Stimulated activated CD8-positive, alpha-beta memory T cell treated with anti-CD3 and anti-CD28 coated beads, Interleukin-12 subunit alpha, Interleukin-12 subunit beta, amount 100 ng/mL, for 4 hours (primary cell): ENCODE measurements at places on chromosomes 2 and 18.

- DNase-seq, result no peak
These were observed 84.8 kb upstream of the ITGA6 start for GRCh38 chr2:172342611-172343010.

DNA sequence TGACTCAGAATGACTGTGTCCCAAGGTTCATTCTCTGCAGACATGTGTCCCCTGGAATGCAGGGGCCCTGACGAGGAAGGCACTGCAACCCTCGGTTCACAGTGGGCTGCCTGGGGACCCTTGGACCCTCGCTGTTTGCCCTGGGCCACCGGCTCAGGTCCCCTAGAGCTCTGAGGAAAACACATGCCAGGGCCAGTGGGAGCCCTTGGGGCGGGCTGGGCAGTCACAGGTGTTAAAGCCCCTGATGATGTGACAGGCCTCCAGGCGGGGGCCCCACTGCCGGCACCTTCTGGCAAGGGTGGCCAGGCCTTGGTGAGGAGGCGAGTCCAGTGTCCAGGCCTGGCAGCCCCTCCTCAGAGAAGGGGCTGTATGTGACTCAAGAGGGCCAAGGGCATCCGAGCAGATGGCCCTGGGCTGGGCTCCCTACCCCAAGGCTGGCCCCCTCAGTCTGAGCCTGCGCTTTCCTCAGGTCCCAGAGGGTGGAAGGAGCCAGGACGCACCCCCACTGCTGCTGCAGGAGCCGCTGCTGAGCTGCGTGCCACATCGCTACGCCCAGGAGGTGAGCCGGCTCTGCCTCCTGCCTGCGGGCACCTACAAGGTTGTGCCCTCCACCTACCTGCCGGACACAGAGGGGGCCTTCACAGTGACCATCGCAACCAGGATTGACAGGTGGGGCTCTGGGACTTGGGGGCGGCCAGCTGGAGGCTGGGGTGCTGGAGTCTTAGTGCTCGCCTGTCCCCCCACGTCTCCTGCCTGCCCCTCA lies 11.1 kb downstream of the CAPN10 start:
- no peak for DNase-seq

DNA sequence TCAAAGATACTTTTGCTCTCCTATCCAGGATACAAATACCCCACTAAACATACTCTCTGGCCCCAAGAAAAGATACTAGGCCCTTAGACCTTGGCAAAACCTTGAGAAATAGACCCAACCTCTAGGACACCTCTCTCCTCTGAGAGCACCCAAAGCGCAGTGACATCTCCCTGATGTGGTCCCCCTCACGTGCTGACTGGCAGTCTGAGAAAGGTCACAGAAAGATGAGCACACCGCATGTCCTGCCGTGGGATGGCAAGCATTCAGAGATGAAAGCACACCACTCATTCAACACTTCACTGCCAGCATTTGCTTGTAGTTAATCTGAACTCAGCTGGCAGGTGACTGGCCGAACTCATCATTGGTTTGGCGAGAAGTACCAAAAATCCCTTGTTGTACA lies 6.1 kb upstream of the TBC1D8 start:
- no peak for DNase-seq

DNA sequence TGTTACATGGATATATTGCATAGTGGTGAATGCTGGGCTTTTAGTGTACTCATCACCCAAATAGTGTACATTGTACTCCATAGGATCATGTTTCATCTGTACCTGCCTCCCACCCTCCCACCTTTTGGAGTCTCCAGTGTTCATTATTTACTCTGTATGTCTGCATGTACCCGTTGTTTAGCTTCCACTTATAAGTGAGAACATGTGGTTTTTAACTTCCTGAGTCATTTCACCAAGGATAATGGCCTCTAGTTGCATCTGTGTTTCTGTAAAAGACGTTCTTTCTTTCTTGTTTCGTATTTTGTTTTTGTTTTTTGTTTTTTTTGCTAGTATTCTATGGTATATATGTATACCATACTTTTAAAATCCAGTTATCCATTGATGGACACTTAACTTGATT lies 107.5 kb downstream of the MSTN start:
- no peak for DNase-seq

DNA sequence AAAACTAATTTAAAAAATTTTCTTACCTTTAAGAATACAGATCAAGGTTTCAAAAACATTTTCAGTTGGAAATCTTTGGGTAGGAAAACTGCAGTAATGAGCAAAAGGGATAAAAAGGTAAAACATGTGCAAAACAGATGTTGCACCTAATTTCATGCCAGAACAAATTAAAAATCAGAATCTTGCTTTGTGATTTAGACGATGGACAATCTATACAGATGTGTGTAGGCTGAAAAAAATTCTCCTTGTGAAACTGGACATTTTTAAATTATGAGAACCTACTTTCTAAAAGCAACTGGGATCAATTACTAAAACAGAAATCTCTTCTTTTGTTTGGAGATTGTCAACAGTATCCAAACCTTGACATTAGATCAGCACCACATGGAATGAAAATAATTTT lies 183.2 kb upstream of the ITGA4 start:
- no peak for DNase-seq

DNA sequence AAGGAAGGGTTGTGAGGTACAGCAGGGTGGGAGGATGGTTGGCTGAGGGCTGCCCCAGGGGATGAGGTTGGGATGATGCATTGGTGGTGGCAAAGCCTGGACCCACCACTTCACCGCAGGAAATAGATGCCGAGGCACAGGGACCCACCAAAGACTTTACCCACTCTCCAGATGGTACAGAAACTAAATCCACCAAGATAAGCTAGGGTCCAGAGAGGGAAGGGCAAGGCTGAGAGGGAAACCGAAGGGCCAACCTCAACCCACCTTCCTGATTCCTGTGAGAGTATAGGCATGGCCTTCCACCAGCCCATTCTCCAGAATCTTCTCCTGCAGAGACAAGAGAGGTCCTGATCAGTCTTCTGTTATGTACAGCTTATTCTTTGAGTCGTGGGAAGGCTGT lies 18.1 kb downstream of the CAPN14 start:
- DNase-seq, result no peak

- no peak for DNase-seq
These were observed 80.6 kb upstream of the CCDC141 start for GRCh38 chr2:179130560-179130959.

- no peak for DNase-seq
These were observed 8.4 kb upstream of the HNRNPLL start for GRCh38 chr2:38610851-38611801.

DNA sequence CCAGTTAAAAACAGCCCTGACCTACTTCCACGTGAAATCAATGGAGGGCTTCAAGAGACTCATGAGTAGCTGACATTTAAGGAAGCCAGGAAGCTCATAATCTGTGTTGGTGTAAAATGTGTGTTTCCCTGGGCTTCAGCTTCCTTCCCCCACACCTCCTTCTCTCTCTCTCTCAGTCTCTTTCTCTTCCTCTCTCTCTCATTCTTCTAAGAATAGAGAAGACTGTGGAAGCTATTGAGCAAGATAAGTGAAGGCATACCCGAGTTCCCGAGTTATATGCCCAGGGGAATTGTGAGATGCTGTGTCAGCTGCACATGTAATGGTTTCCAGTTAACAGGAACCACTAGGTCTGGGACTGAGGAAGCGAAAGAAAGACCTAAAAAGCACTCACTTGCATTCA lies 199.4 kb downstream of the NYAP2 start:
- no peak for DNase-seq
